Right renal cortex interstitium (tissue), 3 donors: ENCODE measurements at places on chromosomes 7 and 10. TPM values are rescaled to one million over a fixed set of nuclear protein-coding genes. Genes with fewer than 3 reads are reported as not detected.

FGFR2 gene
- polyA plus RNA-seq = 106 TPM

GRCh38 chr7:19275000-19275399 lies 129.8 kb upstream of the FERD3L start:
- no peak for DNase-seq

DNA sequence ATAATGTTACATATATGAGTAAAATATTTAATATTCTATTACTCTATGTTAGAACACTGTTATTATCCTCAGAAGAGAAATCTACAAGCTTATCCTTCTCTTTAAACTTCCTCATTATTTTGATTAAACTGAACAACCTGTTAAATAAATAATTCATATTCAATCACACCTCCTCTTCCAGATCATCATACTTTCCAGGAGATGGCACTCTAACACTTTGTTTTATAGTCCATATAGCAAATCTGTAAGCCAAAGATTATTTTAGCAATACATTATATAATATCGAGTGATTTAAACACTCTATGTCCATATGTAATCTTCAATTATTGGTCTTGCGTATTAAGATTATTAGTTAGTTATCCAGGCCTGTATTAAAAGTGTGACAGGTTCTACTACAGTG lies 694.1 kb downstream of the ANKRD7 start:
- no peak for DNase-seq

DNA sequence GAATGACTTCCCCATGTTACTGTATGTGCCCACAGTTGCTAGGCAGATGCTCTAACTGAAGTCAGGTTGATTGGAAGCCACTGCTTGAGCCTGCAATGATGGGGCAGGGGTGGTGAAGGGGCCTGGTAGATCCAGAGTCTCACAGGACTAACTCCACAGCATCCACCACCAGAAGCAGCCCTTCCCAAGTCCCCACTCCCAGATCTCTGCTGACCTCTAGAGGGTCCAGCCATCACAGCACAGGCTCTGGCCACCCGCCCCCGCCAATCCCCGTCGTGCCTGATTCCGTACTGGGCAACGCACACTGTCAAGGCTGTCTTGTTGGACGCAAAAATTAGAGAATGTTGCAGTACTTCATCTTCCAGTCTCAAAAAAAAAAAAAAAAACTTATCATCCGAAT lies 136.8 kb upstream of the PDE1C start:
- no peak for DNase-seq

- DNase-seq = no peak
Observed at GRCh38 chr10:71244431-71245419, 32.4 kb downstream of the UNC5B start.

ANKRD1 gene
- 1.1 TPM for polyA plus RNA-seq

- DNase-seq = no peak
Observed at GRCh38 chr7:128757203-128757602, 18.0 kb downstream of the CALU start.

CLRN3 gene
- 21.4 TPM for polyA plus RNA-seq

DNA sequence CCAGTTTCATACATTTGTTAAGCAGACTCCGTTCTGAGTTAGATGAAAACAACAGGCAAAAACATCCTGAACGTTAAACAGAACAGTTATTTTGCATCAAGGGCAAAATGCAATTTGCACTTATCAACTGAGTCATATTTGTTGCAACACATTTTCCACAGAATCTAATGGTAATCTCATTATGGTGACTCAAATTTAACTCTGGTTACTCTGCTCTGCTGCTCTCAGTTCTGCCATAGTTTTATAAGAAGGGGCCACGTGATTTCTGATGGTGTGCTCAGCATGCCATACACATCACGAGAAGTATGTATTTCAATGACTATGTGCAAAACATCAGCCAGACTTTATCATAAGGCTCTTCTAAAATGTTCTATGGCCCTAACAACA lies 148.8 kb downstream of the CHCHD3 start:
- DNase-seq = no peak

- DNase-seq = no peak
Observed at GRCh38 chr7:51045319-51046102, 262.8 kb upstream of the GRB10 start.

ARMC3 gene
- polyA plus RNA-seq = 13.2 TPM

DNA sequence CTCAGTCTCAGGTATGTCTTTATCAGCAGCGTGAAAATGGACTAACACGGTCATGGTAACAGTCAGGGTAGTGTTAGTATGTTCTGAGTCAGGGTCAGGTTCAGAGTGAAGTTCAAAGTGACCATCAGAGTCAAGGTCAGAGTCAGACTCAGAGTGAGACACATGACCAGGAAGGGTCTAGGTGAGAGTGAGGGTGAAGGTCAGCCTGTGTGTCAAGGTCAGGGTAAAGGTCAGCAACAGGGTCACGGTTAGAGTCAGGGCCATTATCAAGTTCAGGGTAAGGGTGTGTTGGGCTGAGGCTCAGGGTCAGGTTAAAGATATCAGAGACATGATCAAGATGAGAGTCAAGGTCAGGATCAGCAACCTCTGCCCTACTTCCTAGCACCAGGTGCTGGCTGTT lies 4.0 kb downstream of the MRPS24 start:
- DNase-seq = no peak
